ENCODE measurements at places on chromosomes 1 and 21.

- no peak for DNase-seq
Measured at GRCh38 chr1:179127163-179127895, 45.5 kb downstream of the TOR3A start.

GRCh38 chr1:162299018-162299417, 77.6 kb downstream of the SPATA46 start:
- DNase-seq: no peak

GRCh38 chr1:159989581-159989980, 35.5 kb upstream of the SLAMF9 start:
- no peak for DNase-seq

GRCh38 chr1:32681509-32681908, 21.1 kb downstream of the SYNC start:
- no peak for DNase-seq

GRCh38 chr1:115545791-115546733, 95.7 kb upstream of the VANGL1 start:
- DNase-seq: no peak

DNA sequence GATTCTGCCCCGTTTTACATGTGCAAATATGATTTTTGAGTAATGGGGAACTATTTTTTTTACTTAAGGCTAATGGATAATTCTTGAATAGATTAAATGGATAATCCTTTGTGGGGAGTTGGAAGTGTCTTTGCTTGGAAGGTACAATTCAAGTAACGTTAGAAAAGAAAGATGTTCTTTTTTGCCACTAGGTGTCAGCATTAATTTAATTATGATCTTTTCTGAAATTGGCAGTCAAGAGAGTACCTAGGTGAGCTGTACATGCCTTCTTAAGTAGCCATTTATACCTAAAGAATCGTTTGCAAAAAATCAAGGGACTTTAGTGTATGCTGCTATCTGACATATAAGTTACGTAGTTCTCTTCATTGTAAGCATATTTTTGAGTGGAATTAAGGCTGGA, 2.2 kb downstream of the FBXO28 start:
- no peak for DNase-seq

DNA sequence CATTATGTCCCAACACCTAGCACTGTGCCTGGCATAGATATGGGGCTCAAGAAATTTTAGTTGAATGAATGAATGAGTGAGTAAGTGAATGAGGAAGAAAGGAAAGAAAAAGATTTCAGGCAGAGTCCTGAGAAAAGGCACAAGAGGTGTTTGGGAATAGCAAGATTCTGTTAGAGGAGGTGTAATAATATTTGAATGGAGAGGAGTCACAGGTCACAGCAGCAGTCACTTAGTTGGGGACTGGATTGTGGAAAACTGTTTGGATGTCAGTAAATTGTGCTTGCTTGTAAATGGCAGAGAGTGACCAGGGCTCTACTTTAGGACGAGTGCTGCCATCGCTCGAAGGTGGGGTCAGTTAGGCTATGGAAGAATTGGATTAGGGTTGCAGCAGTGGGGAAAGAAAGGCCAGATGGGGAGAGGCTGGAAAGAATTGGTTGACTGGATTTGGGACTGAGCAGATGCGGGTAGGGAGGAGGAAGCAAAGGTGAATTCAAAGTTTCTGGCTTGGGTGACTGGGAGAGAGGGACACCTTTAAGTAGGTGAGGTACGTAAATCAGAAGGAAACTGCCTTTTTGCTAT, 9.3 kb downstream of the CDC14A start:
- no peak for DNase-seq

- no peak for DNase-seq
Measured at GRCh38 chr1:3183411-3183810, 114.4 kb downstream of the PRDM16 start.

DNA sequence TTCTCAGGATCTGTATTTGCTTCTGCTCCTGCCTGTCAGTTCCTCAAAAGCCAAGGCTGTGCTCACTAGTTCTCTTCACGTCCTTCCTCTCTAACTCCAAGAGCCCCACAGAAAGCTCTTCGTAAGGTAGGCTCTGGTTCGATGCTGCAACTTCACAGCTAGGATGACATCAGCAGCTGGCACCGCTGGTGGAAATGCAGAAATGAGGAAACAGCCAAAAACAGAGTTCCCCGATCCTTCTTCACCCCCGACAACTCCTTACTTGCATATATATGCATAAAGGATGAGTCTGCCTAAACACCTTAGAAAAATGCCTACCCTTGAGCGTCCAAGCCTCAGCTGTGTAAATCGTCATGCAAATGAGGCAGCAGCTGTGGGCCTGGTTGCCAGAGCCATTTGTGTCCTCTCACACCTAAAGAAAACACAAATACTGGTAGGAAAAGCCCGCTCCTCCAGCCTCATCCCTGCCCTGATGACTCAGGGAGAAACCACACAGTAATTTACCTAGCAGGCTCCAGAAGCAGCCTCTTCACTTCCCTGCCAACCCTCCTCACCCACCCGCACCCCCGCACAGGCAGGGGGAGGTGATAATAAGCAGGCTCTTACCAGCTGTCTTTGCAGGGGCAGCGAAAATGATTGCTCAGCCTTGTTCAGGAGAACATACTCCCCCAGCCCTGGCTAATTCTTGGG, 28.2 kb downstream of the BATF3 start:
- DNase-seq: no peak

DNA sequence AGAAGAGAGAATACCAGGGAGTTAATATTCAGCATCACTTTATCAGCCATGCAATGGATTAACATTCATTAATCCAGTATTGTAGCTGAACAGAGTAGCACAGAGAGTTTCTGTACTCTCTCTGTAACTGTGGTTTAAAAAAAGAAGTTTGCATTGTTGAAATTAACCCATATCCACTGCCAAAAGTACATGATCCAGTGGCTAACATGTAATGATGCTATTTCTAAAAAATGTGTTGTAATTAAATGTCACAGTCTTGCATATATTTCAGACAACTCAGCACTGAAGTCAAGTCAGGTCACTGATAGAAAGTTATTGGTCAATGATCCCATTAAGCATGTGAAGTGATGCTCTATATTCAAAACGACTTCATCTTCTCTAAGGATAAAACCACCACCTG, 141.3 kb downstream of the NRIP1 start:
- DNase-seq: no peak

- DNase-seq: no peak
Measured at GRCh38 chr1:203244776-203245175, 15.3 kb upstream of the CHIT1 start.

DNA sequence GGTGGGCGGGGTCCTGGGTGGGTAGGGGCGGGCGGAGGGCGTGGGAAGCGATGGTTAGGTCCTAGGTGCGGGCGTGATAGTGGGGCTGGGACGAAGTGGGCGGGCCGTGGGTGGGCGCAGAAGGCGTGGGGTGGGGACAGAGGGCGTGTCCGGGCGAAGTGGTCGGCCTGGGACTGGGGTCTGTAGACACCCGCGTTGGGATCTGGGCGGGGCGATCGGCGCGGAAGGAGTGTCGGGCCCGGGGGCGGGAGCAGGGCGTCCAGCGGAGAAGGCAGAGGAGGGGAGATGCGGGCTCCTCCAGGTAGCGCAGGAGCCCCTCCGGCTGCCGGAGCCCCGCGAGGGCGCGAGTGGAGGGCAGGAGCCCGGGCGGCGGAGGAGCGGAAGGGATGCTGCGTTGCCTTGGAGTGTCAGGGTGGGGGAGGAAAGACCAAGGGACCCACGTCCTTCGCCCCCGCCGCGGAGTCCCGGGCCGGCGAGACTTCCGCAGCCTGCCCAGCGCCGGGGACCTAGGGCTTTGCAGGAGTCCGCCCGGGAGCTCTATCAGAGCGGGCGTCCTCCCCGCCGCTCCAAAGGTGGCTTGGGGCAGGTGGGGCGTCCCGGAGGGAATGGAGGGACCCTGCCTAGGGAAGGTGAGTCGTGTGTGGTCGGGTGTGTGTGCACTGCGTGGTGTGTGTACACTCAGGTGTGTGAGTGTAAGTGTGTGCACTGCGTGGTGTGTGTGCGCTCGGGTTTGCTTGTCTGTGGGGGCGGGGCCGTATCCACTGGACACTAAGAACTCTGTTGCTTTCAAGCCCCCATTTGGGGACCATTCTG, 27.0 kb upstream of the PRSS38 start:
- DNase-seq: no peak

- peak; percentile 45 for DNase-seq
Measured at GRCh38 chr1:203216274-203217138, 13.0 kb downstream of the CHIT1 start.

- no peak for DNase-seq
Measured at GRCh38 chr1:28640766-28641165, 2.1 kb downstream of the TAF12 start.

DNA sequence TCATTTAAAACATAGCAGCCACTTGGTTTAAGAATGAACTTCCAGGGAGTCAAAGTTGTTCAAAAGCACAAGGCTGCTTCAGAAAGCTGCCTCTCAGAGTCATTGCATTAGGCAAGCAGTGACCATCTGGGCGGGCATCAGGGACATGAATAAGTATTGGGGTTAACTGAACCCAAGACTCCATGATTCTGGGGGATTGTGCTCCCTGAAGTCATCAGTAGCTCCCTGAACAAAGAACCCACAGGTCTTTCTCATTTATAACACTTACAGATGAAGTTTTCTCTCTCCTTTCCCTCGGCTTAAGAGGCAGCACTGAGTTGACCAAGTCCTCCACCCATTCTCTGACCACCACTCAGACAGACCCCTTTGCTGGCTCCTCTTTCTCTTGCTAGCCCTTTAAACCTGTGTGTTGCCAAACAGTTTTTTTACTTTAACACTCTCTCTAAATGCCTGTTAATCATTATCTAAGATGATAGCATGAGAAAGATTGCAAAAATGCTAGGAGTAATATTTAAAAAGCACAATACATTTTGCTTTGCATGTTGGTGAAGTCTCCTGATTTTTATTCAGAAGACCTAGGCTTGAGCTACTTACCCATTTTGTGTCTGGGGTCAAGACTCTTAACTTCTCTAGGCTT, 77.0 kb upstream of the ARHGAP29 start:
- no peak for DNase-seq

- no peak for DNase-seq
Measured at GRCh38 chr1:11595285-11595684, 58.9 kb downstream of the FBXO2 start.

DNA sequence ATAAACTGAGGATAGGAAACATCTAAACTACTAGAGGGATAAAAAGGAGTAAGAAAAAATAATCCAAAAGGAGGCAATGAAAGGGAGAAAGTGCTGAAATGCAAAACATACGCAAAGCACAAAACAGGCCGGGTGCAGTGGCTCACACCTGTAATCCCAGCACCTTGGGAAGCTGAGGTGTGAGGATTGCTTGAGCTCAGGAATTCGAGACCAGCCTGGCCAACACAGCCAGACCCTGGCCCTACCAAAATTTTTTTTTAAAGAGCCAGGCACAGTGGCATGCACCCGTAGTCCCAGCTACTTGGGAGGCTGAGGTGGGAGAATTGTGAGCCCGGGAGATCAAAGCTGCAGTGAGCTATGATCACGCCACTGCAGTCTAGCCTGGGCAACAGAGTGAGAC, 10.5 kb downstream of the SPOCD1 start:
- no peak for DNase-seq

DNA sequence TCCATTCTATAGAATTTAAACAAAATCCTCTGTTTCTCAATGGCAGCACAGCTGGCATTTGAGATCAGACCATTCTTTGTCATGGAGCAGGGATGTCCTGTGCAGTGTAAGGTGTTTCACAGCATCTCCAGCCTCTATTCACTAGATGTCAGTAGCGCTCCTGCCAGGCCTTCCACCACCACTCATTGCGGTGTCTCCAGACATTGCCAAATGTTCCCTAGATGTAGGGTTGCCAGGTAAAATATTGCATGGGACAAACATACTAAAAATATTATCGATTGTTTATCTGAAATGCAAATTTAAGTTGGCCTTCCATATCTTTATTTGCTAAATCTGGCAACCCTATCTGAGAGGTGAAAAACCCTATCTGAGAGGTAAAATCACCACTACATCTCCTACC, 11.7 kb downstream of the ITLN2 start:
- DNase-seq: no peak

DNA sequence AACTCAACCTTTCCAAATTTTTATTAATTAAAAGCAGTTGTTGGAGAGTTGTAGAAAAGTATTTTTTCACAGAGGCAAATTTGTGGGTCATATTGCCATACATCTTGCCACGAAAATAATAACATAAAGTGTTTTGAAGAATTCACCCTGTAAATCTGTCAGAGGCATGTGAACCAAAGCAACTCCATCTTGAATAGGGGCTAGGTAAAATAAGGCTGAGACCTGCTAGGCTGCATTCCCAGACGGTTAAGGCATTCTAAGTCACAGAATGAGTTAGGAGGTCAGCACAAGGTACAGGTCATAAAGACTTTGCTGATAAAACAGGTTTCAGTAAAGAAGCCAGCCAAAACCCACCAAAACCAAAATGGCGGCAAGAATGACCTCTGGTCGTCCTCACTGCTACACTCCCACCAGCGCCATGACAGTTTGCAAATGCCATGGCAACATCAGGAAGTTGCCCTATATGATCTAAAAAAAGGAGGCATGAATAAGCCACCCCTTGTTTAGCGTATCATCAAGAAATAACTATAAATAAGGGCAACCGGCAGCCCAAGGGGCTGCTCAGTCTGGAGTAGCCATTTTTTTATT, 4.4 kb upstream of the CNN3 start:
- DNase-seq: no peak

GRCh38 chr1:36096500-36097432, 8.1 kb downstream of the ADPRS start:
- DNase-seq: no peak

- DNase-seq: no peak
Measured at GRCh38 chr1:61058483-61059245, 23.7 kb upstream of the NFIA start.
